ENCODE measurements at places on chromosomes 2 and 18.
A peak's percentile ranks its signal among the peaks of the same experiment; 100 is the strongest.

GRCh38 chr2:180656455-180656847, 324.0 kb upstream of the UBE2E3 start:
- peak; percentile 39 for DNase-seq

DNA sequence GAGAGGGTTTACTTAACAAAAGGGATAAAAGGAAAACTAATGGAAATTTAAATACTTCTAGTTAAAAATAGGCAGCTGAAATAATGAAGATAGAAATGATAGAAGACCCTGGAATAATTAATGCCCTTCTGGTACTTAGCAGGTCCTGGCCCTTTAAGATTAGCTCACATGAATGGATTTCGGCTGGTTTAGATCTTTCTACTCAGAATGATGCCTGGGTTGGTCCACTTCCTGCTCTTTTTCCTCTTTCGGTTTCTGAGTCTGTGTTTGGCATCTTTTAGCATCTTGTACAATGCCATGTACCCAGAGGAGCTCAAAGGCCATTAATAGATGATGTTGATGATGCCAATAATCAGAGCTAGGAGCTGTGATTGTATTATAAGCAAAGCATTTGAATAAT, 290.5 kb downstream of the CLIP4 start:
- no peak for DNase-seq

GRCh38 chr2:111710085-111710484, 173.9 kb downstream of the ANAPC1 start:
- no peak for DNase-seq

DNA sequence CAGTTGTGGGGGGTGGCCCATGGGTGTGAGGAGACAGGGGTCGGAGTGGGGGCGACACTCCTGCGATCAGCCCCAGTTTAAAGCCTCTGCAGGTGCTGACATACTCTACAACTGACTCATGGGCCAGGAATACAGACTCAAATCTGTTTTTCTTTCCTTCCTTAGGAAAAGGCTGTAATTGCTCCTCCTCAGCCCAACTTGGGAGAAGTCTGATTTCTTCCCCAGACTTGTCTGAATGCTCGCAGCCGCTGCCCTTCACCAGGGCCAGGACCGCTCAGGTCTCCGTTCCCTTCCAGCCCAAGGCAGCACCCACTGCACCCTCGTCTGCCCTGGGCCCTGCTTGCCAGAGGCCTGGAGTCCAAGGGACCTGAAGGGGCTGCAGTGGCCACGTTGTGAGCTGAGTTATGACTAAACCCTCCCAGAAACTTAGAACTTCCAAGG, 41.3 kb downstream of the RHOB start:
- DNase-seq, result no peak

DNA sequence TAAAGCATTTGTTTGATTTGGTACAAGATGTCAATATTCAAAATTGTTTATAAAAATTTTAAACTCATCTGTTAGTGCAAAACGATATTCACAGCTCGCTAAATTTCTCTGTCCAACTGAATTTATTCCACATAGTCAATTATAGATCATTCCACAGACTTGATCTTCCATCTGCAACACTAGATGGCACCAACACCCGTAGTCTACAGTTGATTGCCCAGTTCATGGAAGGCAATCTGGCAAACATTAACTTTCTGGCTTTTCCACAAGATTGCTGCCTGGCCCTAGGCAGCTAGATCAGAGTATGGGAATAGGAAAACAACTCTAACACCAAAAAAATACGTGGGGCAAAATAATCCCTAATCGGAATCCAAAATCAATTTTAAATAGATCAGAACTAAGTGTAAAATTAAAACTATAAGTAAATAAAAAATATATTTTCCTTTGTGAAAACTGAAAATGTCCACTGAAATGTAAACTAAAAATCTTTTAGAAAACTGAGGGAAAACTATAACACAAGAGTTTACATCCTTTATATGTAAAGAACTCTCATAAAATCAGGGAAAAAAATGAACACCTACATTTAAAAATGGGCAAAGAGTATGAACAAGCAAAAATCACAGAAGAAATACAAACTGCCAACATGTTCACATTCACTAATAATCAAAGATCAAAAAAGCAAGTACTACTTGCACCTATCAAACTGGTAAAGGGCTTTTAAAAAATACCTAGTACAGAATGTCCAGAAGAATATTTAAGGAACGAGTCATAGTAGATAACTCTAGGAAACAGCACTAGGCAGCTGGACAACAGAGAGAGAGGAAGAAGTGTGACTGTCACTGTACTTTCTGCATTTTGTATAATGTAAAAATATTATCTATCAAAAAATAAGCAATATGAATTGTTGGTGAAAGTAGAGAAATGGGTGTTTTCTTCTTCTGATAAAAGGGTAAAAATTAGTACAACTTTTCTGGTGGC, 35.0 kb downstream of the RTN4 start:
- DNase-seq, result peak; percentile 81

DNA sequence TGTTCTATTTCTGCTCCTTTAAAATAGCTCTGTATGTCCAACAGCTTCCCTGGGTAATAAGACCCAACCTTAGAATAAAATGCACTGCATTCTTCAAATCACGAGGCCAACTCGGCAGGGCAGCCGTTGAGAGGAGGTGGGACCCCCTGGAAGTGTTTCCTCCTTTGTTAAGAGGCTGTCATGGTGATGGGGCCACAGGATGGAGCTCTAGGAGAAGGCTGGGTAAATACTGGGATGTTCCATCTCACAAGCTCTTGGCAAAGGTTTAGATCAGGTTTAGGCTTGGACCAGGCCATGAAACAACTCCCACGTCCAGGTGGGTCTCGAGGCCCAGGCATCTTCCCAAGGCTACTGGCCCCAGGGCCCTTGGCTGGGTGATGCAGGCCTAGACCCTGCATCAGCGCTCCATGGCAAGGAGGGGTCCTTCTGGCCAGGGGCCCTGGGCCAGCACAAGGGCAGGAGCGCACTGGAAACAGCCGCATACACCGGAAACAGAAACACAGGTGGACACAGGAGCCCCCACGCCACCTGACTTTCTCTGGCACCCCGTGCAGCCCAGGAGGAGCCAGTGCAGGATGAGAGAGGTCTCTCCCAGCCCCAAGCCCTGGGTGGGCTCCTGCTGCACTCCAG, 38.8 kb upstream of the OTOS start:
- no peak for DNase-seq

DNA sequence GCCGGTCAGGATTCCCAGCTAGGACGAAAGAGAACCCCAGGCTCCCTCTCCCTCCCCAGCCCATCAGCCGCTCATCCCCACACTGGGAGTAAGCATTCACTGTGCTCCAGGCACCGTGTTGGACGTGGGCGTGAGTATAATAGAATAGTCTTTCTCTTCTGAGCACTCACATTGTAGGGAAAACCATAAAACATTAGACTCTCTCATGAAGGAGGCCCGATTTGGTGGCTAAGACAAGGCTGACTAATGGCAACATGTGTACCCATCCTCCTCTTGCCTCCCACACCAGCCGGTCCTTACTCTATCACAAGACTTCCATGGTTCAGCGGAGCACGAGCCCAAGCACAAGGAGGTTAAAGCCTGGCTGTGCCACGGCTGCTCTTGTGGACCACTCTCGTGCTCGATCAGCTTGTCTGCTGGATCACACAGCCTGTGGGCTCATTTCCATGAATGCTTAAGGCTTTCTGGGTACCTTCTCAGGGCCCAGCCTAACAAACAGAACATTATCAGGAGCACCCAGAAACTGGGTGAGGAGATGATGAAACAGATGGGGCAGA, 540.9 kb upstream of the RAB6C start:
- DNase-seq, result no peak

DNA sequence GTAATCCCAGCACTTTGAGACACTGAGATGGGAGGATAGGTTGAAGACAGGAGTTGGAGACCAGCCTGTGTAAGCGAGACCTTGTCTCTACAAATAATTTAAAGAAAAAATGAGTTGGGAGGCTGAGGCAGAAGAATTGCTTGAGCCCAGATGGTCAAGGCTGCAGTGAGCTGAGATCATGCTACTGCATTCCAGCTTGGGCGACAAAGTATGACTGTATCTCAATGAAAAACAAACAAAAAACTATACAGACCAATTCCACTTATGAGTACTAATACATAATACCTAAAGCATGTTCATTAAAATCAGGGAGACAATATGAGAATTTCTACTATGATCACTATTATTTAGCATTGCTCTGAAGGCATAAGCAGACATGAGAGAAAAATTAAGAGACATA, 12.6 kb downstream of the RNF149 start:
- DNase-seq, result peak; percentile 28

GRCh38 chr2:1837458-1837857, 93.1 kb upstream of the PXDN start:
- no peak for DNase-seq

GRCh38 chr18:2903006-2903405, 56.2 kb downstream of the EMILIN2 start:
- DNase-seq, result peak; percentile 75

GRCh38 chr18:39960550-39960949, 1994.5 kb upstream of the PIK3C3 start:
- peak; percentile 29 for DNase-seq

All from fibroblast of pulmonary artery (primary cell).